ENCODE measurements at places on chromosomes 3 and 15. TPM values are rescaled to one million over a fixed set of nuclear protein-coding genes. Genes with fewer than 3 reads are reported as not detected.

CLRN1 gene
- total RNA-seq: not detected

PP2D1 gene
- not detected for total RNA-seq

DOCK3 gene
- total RNA-seq: 1.4 TPM

CAMKV gene
- total RNA-seq: 0.23 TPM

DNA sequence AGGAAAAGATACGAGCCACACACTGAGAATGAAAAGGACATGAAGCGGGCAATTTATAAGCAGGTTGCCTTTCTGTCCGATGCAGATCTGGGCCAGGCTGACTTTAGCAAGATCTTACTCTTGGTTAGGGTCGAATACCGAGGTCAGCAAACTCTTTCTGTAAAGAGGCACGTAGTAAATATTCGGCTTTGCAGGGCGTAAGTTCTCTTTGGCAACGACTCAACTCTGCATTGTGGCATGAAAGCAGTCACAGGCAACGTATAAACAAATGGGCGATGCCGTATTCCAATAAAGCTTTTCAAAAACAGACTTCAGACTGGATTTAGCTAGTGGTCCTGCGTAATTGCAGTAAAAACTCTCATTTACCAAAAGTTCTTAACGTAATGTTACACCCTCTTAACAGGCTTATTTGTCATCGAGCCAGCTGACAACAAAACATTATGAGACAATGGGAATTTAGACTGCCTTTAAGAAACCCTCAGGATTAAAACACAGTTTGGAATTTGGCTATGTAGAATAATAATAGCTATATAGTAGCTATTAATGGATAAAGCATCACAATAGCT, 13.1 kb upstream of the RPL35A start:
- DNase-seq: no peak

- no peak for DNase-seq
These were observed 10.2 kb upstream of the DLL4 start for GRCh38 chr15:40918799-40919392.

DNA sequence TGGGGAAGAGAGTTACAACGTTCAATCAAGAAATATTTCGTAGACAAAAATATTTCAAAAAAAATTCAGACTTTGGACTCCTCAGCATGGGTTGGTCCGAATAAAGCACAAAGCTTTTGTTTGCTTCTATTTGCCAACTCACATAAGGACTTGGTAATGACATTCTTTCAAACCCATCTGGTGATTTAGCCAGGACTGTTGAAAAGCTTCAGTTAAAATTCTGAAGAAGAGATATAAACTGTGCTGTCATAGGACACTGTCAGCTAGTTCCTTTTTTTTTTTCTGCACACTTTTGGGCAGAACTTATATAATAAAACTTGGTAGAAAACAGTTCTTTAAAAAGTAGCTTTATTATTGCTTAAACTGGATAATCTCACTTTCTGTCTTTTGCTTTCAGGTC, 660.8 kb upstream of the SGO1 start:
- DNase-seq: no peak

GRCh38 chr15:74369756-74370155, 2.3 kb upstream of the CYP11A1 start:
- DNase-seq: no peak

GRCh38 chr3:99644746-99645145, 6.4 kb downstream of the COL8A1 start:
- DNase-seq: no peak

DNA sequence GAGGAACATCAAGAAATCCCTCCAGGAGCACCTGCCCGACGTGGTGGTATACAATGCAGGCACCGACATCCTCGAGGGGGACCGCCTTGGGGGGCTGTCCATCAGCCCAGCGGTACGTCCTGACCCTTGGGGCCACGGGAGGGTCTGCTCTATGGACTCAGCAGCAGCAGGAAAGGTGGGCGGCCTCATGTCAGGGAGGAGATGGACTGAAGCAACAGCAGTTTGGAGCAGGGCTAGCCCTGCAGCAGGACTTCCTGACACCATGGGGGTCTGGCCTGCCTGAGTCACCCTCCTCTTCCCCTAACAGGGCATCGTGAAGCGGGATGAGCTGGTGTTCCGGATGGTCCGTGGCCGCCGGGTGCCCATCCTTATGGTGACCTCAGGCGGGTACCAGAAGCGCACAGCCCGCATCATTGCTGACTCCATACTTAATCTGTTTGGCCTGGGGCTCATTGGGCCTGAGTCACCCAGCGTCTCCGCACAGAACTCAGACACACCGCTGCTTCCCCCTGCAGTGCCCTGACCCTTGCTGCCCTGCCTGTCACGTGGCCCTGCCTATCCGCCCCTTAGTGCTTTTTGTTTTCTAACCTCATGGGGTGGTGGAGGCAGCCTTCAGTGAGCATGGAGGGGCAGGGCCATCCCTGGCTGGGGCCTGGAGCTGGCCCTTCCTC, 24.2 kb downstream of the HDAC11 start:
- DNase-seq: peak; percentile 76

DNA sequence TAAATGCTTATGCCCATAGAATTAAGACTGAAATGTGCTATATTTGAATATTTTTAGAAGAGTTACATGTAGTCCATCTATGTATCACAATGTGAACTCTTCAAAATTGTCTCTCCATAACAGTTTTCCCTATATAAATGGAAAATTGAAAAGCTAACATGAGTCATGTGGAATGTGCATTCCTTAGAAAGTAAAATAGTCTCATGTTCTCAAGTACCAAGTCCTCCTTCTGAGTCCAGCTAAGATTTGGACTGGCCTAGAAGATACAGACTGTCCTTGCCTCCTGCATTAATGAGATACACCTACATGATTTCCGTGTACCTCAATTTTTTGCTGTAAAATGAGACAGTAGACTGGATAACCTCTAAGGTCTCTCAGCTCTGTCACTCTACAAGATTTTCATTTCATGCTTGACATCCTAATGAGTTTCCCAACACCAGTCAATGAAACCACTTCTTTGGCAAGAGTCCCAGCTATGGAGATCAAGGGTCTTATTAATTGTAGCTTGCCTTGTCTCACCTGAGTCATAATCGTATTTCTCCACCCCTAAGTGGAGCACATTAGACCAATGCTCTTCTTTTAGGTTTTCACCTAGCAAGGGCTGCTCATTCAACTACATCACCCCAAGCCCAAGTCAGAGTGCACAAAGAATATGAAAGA, 350.6 kb upstream of the IL12A start:
- DNase-seq: peak; percentile 81

DNA sequence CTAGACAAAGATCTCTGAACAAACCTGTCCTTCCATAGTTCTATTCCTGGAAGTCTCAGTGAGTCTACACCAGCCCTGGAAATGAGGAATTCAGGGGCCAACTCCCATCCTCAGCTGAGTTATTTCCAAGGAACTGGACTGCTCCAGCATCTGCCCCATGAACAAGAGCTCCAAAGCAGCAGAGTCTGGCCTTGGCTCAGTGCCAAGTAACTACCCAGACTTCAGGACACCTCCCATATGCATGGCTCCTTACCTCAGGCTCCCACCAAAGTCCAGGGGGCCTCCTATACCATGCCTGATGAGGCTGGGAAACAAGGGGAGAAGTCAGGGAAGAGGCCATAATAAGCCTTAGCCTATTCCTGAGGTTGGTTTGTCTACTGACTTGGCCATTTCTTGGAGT, 45.0 kb downstream of the FAIM start:
- DNase-seq: no peak

DNA sequence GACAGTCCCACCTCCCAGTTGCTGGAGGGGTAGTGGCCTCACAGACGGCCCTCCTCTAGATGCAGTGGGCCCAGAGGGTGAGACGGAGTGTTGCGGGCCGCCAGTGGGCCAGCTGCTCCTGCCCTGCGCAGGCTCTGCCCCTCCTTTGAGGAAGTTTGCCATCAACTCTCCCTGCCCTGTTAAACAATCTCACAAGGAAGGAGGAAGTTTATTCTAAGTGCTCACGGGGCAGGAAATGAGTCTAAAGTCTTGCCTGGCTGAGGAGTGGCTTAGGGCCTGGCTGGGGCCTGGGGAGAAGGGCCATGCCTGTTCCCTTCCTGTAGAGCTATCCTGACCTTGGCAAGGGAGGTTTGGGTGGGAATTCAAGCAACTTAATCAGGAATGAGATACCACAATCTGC, at the start of gene FAM3D:
Gene FAM3D (minus strand): TSS at position 92 of the 400 bp plus-strand sequence. CDS start 11,211 bp downstream, outside the sequence.
- DNase-seq: peak; percentile 43

Measured in HT1080 (cell line).